NCI-H2171 (cell line): ENCODE measurements at places on chromosomes 2 and 18.

GRCh38 chr2:153891051-153891450, 19.3 kb downstream of the GALNT13 start:
- DNase-seq = no peak

DNA sequence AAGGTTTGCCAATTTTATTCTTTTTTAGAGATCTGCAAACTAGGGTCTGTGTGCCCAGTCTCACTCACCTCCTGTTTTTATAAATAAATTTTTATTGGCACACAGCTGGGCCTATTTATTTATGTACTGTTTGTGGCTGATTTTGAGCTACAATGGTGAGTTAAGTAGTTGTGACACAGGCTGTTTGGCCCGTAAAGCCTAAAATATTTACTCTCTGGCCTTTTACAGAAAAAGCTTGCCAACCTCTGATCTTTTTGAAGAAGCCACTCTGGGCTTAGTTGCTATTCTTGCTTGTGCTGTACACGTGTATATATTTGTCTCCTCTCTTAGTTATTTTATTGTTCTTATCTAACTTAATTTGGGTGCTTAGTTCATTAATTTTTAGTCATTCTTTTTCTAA, 14.5 kb downstream of the NAB1 start:
- DNase-seq = no peak

DNA sequence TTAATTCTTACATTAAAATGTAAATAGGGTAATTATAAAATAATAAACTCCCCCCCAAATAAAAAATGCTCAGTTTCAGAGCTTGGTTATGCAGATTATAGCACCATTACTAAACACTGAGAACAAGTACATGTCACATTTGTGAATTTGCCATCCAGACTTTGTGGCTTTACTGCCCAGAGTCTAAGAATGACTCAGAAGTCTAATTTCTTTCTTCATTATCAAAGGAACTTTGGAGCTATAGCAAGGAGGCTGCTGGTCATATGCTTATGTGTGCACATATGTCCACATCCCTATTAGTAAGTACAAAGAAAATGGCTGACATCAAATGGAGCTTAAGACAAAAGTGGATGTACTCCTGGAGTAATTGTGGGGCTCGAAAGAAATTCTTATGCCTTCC, 248.5 kb upstream of the SESTD1 start:
- no peak for DNase-seq

GRCh38 chr2:70725505-70725904, 42.5 kb downstream of the ADD2 start:
- DNase-seq = no peak

DNA sequence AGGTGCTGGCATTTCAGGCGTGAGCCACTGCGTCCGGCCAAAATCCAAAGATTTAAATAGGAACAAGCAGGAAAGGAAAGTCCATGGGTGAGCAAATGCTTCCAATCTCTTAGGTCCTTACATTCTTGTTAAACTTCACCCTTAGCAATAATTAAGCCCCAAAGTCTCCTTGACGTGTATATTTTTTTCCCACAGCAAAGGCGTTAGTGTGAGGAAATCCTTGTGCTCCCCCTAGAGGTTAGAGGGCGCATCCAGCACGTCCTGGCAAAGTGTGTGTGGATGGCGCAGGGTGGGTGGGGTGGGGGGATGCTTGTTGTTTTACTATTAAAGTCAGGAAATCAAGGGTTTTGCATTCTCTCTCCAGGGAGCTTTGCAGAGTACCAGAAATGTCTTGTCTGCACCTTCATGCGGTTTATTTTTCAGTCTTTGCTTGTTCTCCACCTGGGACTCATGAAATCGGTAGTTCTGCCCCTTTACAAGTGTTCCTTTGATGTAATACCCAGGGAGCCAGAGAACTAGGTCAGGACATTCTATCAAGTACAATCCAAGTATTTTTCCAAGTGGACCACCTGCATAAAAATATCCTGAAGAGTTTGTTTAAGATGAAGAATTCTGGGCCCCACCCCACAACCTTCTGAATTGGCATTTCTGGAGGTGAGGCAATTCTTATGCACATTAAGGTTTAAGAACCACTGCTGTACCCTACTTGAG, 22.2 kb upstream of the ITSN2 start:
- DNase-seq = peak; percentile 75

- no peak for DNase-seq
These were observed 13.1 kb downstream of the PCARE start for GRCh38 chr2:29061176-29061575.

GRCh38 chr18:5606951-5607350, 63.2 kb upstream of the EPB41L3 start:
- DNase-seq = no peak

DNA sequence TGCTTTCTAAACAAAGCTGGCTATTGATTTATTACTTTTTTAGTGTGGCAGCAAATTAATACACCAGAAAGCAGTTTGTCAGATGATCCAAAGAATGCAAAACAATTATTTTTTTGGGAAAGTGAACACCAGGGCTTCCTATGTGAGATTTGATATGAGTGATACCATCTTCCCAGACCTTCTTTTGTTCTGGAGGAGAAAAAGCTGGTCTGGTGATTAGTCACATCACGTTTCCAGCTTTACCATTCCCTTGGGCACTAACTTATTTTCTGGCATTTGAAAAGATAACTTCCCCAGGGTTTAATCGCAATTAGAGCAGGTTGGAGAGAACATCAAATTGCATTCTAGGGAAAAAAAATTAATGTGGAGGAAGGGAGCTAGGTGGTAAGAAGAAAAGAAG, 182.9 kb upstream of the TANK start:
- no peak for DNase-seq

GRCh38 chr18:76345901-76346300, 149.1 kb downstream of the ZNF516 start:
- no peak for DNase-seq

- DNase-seq = peak; percentile 90
These were observed 247.4 kb upstream of the CHAC2 start for GRCh38 chr2:53519918-53520841.

- no peak for DNase-seq
These were observed 184.6 kb upstream of the OSR1 start for GRCh38 chr2:19542796-19543662.

- DNase-seq = no peak
These were observed 46.6 kb downstream of the KANSL3 start for GRCh38 chr2:96591494-96591893.

DNA sequence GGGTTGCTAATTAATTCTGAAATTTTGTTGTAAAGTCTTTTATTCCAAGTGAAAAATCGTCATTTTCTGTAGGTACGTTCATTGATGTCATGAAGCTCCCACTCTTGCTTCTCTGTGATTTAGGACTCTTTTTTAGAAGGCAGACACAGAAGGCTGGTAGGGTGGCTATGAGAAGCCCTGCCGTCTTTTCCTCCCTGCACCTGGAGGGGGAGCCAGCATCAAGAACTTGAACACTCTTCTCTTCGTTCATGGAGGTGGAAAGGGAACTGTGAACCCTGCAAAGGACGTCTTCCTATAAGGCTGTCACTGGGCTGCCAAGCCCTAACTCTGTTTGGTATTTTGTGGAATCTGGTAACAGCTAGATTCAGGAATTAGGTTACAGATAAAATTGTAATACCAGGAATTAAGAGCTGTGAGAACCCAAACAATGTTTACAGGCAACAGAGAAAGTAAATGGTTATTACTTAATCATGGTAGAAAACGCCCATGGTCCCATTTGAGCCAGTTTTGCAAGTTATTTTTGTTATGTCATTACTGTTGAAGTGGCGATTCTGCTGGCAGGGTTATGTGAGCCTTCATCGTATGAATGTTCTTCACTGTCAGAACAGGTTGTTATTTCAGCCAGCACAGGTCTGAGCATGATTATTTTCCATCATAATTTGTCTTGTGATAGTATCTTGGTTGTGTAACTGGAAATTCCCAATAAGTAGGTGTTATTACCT, 112.2 kb downstream of the OSBPL6 start:
- no peak for DNase-seq

DNA sequence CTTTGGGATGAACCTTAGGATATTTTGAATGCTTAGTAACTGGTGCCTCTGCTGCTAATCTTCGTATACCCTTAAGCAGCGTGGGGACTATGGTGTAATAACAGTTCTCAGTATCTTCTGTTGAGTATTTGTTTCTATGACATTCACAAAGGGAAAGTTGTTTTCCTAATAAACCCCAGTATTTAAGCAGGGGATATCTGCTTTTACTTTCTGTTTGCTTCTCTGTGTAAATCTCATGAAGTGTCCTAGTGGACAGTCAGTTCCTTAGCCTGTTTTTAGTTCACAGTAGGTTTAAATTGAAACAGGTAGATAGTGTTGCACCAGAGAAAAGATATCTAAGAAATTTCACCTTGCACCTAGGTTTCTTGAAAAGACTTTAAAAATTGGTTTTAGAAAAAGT, 14.9 kb downstream of the KIAA1328 start:
- no peak for DNase-seq

DNA sequence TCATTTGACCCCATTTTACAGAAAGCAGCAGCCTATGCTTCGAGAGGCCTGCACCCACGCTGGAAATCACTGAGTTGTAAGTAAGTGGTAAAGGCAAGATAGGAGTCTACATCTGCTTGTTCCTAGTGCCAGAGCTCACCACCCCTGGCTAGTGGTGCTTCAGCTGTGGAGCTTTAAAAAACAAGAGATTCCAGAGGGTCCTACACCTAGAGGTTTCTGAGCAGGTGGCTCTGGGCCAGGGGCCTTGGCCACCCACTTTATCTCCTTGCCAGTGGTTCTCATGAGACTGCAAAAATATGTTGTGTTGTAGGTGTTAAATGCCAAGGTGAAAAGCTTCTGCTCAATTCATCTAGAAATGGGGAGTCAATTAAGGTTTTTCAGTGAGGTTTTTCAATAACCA, 60.0 kb upstream of the SERTAD2 start:
- DNase-seq = no peak

DNA sequence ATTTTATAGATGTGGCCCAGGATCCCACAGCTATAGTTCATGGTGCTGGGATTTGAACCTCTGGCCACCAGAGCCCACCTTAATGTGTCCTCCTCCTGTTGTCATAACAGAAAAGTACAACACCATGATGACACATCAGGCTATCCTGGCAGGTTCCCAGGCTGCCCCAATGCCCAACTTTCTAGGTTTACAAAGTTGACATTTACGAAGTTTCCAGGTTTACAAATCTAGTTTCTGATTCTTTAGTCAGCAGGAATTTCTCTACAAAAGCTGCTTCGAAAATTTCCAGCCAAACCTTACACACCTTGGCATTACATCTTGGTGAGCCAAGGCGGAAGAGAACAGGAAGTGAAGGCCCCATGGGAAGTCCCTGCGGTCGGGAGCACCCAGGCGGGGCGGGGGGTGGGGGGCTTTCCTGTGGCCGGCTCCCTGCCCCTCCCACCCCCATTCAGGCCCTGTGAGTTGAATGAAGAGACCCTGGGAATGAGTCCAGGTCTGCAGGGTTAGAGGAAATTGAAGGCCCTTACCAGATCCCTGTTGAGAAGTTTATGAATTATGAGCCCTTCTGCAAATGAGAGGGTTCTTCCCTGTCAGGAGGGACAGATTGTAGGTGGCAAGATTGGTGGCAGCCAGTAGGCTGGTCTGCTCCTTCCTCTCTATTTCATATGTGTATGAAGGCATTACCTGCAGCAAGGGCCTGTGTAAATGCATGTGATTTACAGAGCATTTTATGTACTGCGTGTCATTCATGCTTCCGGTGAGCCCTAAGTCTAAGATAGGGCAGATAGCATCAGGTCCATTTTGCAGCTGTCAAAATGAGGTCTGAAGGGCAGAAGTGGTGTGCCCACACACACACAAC, 11.1 kb upstream of the IL1RN start:
- no peak for DNase-seq

- no peak for DNase-seq
These were observed 185.1 kb upstream of the CNTNAP5 start for GRCh38 chr2:123840016-123840415.

- DNase-seq = no peak
These were observed 96.6 kb upstream of the TWSG1 start for GRCh38 chr18:9237981-9238380.

DNA sequence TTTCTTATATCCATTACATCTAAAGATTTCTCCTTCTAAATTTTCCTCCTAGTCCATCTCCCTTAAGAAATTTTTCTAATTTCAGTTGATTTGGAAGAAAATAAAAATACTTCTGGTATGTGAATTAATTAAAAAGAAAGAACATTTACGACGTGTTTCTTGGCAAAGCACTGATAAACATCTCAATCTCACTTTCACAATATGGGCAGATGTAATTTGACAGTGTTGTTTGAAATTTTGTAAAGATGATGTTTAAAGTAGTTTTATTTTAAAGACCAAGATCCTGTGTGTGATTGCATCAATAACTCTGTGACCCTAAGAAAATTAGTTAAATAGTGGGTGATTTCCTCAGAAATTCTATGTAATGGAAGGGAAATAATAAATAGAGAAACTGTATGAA, 510.0 kb downstream of the PARD3B start:
- DNase-seq = no peak

GRCh38 chr2:50722776-50723175, 309.2 kb downstream of the NRXN1 start:
- no peak for DNase-seq

GRCh38 chr2:26668041-26668440, 24.5 kb upstream of the KCNK3 start:
- DNase-seq = no peak

DNA sequence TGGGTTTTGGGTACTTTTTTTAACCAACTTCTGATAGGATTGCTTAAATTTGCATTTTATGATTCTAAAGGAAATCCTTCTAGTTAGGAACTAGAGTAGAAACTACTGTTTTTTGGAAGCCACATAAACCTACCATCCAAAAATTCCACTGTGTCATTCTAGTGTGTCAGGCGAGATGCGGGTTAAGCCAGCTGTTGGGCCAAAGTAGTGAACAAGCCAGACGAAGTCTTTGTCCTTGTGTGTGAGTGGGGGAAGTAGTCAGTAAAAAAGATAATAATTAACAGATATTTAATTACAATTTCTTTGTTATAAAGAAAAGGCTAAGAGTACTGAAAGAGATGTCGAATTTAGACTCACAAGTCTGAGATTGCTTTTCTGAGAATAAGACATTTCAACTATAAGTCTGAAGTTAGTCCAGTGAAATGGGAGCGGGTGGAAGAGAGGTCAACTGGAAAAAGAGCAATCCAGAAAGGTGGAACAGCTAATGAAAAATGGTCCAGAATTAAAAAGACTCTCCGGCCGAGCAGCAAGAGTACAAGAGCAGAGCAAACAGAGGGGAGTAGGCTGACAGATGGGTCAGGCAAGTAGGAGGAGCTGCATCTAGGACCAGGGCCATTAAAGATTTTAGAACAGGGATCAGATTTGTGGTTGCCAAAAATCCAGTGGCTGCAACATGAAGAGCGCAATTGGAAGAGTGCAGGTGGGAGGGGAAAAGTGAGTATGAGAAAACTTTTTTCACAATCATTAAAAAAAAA, 1.5 kb downstream of the EPB41L5 start:
- DNase-seq = peak; percentile 23
